Naive thymus-derived CD4-positive, alpha-beta T cell (primary cell): ENCODE measurements at places on chromosomes 13 and 19.

GRCh38 chr13:41398494-41399170, 58.7 kb upstream of the RGCC start:
- H3K27me3 ChIP-seq: no peaks in the 10 kb centered on the region
- no peak overlapping the region for H3K4me3 ChIP-seq
- no peaks in the 10 kb centered on the region for H3K36me3 ChIP-seq
- H3K27ac ChIP-seq: no peak overlapping the region

DNA sequence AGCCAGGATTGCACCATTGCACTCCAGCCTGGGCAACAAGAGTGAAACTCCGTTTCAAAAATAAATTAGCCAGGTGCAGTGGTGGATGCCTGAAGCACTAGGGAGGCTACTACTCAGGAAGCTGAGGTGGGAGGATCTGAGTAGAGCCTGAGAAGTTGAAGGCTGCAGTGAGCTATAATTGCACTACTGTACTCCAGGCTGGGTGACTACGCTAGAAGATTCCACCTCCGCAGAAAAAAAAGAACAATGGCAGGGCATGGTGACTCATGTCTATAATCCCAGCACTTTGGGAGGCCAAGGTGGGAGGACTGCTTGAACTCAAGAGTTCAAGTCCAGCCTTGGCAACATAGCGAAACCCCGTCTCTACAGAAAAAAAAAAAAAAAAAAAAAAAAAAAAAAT, 20.5 kb downstream of the HAUS8 start:
- no peak overlapping the region for H3K27ac ChIP-seq
- no peaks in the 10 kb centered on the region for H3K27me3 ChIP-seq
- no peak for DNase-seq

DNA sequence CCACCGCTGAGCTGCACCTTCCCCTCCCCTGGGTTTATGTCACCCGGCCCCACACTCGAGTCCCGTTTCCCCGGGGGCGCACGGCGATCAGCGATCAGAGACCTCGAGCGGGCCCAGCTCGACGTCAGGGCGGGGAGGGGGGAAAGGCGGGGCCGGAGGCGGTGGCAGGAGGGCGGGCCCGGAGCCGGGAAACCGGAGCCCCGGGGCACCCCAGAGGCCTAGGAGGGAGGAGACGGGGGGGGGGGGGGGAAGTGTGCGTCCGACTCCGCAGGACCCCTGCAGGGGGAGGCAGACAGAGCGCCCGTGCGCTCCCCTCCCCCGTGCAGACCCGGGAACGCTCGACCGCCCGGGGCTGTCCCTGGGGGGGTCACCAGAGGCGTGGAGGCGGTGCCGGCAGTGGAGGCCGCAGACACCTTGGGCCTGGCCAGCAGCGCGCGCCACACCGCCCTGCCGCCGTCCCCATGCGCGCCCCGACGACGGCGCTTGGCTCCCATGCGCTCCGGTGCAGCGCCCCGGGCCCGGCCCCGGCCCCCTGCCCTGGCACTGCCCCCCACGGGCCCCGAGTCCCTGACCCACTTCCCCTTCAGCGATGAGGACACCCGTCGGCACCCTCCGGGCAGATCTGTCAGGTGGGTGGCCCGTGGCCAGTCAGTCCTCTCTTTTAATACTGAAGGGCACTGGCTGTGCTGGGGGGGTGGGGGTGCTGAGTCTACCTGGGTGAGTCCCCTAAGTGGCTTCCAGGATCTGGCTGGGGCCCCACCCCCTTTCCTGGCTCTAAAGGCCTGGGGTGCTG, 11.8 kb downstream of the PDE4A start:
- H3K4me1 ChIP-seq: peaks cover 19% of the 10 kb centered on the region
- no peaks in the 10 kb centered on the region for H3K27me3 ChIP-seq
- H3K4me3 ChIP-seq: peak overlapping the region; percentile 50
- no peaks in the 10 kb centered on the region for H3K36me3 ChIP-seq

DNA sequence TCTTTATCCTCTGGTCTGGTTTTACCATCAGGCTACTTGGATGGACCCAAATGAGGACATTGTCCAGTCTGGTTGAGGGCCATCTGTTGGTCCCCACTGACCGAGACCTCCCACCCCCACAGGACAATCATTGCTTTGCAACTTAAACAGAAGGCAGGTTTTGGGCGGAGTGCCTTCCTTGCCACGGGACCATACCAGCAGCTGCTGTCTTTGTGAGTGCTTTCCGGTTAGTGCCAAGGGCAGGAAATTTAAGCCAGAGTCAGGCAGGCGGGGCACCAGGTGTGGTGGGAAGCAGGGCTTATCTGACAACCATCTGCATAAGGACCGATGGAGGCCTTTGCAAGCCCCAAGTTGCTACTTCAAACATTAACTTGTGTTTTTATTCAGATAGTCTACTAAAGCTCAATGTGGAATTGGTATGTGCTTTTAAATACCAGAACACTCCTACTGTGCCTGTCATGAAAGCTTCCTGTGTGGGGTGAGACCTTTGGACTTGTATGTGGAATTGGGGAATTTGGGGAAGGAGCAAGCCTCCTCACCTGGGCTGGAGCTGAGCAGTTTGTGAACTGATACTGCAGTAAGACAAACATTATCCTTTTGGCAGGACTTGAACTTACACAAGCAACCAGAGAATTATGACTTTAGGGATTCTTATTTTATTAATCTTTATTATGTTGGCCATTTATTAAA, 39.3 kb upstream of the UBE2L5 start:
- H3K4me3 ChIP-seq: no peak overlapping the region
- no peak for DNase-seq
- H3K36me3 ChIP-seq: no peaks in the 10 kb centered on the region
- H3K27ac ChIP-seq: no peak overlapping the region

GRCh38 chr19:33796164-33796875, at the start of gene KCTD15:
Gene KCTD15 (plus strand): TSS chr19:33796870. CDS start chr19:33800455, 3,585 bp downstream.
- no peak for DNase-seq
- no peaks in the 10 kb centered on the region for H3K4me1 ChIP-seq
- no peaks in the 10 kb centered on the region for H3K36me3 ChIP-seq
- H3K27me3 ChIP-seq: no peaks in the 10 kb centered on the region
- H3K4me3 ChIP-seq: peak within 1 kb of the TSS; percentile 24
